ENCODE measurements at places on chromosomes 1 and 21. TPM values are rescaled to one million over a fixed set of nuclear protein-coding genes. Genes with fewer than 3 reads are reported as not detected.
A peak's percentile ranks its signal among the peaks of the same experiment; 100 is the strongest.

The GPR37L1 gene
- 0.34 TPM for total RNA-seq

The OR10Z1 gene
- not detected for total RNA-seq

The PARS2 gene
- total RNA-seq, result 4.8 TPM

The PAPPA2 gene
- total RNA-seq, result 2.0 TPM

The BATF3 gene
- 1.2 TPM for total RNA-seq

The LCE1A gene
- total RNA-seq, result not detected

The OR2T29 gene
- total RNA-seq, result not detected

The CR1L gene
- 0.22 TPM for total RNA-seq

The TEX38 gene
- total RNA-seq, result not detected

The ORC1 gene
- 1.1 TPM for total RNA-seq

The XCL2 gene
- total RNA-seq, result not detected

The AKIRIN1 gene
- 64.6 TPM for total RNA-seq

The PRAMEF27 gene
- not detected for total RNA-seq

The LCE3B gene
- not detected for total RNA-seq

DNA sequence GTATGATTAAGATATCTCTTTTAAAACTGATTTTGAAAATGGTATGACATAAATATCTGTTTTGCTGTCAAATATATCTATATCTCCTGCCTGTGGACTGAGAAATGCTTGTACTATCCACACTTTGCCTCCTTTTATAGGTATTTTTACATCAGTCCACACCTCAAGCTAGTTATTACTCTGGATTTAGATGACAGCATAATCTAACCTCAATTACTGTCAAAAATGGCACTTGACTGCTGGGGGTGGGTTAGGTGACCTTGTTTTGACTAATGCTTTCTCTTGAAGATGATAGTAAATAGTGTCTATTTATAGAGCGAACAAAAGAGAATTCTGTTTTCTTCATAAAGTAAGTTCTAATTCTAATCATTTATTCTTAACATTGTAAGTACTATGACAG is 9.1 kb downstream of the ADGRL2 start:
- DNase-seq, result no peak

- no peak for DNase-seq
Observed at GRCh38 chr1:63343922-63344321, 21.6 kb downstream of the FOXD3 start.

GRCh38 chr1:30201015-30201414 is 522.4 kb downstream of the MATN1 start:
- no peak for DNase-seq

DNA sequence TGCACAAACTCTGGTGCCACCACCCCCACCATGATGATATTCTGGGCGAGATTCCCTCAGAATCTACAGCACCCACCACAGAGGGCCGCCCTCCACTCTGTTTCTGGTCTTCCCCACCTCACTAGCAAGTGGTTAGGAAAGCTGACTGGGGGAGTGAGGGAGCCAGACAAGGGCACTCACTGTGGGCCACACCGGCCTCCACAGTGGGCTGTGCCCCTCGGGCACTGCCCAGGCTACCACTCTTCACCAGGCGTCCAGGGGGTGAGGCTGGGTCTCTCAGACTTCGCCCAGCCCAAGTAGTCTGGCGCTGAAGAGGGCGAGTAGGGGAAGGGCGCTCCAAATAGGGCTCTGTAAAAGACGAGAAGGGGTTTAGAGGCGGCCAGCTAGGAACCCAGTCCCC is 11.2 kb upstream of the GATAD2B start:
- no peak for DNase-seq

GRCh38 chr1:48048064-48048463 is 50.9 kb upstream of the TRABD2B start:
- no peak for DNase-seq

GRCh38 chr1:39662861-39663260 is 9.0 kb downstream of the NT5C1A start:
- DNase-seq, result no peak

DNA sequence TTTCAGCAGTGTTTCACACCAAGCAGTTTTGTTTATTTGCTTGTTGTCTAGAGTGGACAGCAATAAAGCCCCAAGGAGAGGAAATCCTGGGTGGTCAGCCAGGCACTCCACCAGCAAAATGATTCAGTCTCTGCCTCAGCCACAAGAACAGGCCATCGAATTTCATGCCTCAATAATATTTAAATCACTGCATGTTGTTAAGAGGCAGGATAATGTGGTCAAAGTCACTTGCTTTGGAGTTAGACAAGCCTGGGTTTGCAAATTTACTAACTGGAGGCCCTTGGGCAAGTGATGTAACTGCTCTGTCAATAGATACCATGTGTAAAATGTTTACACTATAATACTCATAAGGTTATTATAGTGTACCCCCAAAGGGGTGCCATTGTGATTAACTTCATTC is 349.6 kb downstream of the LMO4 start:
- DNase-seq, result no peak

GRCh38 chr1:86263101-86263500 is 106.5 kb upstream of the COL24A1 start:
- DNase-seq, result no peak

GRCh38 chr1:47975302-47975921 is 21.8 kb downstream of the TRABD2B start:
- no peak for DNase-seq

- no peak for DNase-seq
Observed at GRCh38 chr1:248840946-248841345, 2.9 kb downstream of the ZNF672 start.

GRCh38 chr1:156475568-156476500 is 24.7 kb downstream of the MEF2D start:
- DNase-seq, result no peak

GRCh38 chr1:1631782-1632420 is at the start of gene MMP23B:
TSS of gene MMP23B (plus strand) at chr1:1632173. CDS start at chr1:1632219, 46 bp downstream.
- DNase-seq, result no peak

GRCh38 chr1:54355931-54356679 is 50.1 kb downstream of the SSBP3 start:
- no peak for DNase-seq

GRCh38 chr1:208461680-208462079 is 217.5 kb upstream of the PLXNA2 start:
- DNase-seq, result no peak

DNA sequence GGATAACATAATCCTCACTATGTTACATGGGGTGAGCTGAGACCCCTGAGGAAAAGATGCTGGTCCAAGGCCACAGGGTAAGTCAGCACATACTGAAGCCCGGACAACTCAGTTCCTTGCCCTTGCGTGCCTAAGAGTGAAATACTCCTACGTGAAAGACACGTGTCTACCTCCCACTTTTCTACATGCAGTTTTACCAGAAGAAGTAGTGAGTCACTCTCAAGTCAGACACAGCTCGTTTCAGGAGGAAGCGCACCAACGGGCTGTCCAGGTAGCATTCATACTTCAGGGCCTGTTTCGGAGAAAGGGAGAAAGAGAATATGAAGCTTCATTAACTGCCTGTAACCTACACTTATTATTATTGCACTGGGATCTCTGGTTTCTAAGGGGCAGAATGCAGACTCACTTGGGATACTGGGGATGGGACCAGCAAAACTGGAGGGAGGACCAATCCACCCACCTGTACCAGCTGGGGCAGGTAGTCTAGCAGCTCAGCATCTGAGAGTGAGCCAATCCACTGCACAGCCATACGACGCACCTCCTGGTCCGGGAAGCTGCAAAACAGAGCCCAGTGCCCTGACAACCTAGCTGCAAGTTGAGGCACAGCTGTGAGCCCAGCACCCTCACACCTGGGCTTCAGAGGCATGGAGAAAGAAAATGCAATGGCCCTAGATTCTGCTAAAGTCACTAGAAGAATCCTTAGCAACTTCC is 32.4 kb upstream of the PPP1R15B start:
- DNase-seq, result no peak

DNA sequence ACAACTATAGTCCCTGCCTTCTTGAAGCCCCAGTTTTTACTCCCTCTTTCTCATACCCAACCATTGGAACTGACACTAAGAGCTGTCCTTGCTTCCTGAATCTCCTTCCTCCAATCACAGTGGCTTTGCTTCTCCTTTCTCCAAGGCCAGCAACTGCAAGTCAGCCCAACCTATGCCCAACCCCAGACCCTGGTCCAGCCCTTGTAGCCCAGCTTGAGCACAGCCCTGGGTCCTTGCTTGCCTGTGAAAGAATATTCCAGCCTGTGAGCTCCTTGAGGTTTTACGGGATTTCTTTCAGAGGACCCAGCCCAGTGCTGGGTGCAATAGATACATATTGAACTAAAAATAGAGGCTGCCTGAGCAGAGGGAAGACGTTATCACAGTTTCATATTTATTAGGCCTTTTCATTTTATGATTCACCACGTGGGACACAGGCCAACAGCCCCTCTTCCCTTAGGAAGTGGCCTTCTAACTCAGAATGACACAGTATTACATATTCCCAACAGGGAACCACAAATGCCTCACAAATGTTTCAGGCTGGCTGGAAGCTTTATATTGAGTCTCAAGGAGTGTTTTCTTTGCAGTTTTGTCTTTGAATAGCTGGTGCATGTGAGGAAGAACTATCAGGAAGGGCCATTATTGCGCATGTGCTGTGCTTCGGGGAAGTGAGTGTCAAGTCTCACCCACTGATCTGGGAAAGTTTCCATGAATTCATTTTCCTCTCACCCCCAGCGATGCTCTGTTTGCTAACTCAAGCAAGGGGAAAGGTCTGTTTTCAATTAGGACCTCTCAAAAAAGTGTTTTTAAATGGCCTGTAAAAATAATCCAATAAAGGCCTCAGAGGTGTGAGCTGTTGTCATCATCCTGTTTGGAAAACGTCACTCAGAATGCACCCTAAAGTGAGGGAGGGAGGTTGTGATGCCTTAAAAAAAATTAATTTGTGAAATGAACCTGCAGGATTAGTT is 92.3 kb upstream of the NFIA start:
- DNase-seq, result no peak

DNA sequence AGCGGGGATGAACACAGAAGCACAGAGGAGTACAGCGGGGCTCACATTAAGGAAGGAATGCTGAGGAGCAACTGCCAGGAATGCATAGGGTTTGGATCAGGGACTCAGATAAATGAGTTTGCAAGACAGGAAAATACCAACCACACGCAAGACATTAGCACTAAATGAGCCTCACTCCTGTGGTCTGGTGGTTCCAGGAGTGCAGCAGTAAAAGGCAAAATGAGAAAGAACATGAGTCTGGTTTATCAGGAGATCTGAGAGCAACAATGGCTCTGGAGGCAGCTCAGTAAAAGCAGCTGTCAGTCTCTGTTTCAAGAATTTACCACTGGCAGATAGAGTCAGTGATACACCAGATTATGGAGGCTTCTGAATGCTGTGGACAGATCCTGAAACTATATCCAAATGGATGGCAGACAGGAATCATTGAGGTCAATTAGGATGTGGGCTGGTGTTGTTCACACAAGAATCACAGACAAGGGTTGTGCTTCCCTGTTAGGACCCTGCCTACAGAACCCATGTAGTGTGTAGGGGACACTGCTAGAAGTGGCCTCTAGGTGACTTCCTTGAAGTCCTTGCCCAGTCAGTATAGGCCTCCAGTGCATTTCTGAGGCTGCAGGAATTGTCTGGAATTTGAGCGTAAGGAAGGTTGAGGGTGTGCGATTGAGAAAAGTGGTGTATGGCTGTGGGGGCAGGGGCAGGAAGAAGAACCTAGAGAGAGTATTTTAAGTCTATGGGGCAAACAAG is 50.3 kb downstream of the CASQ2 start:
- DNase-seq, result no peak

- no peak for DNase-seq
Observed at GRCh38 chr1:58082596-58082995, 463.9 kb downstream of the OMA1 start.

DNA sequence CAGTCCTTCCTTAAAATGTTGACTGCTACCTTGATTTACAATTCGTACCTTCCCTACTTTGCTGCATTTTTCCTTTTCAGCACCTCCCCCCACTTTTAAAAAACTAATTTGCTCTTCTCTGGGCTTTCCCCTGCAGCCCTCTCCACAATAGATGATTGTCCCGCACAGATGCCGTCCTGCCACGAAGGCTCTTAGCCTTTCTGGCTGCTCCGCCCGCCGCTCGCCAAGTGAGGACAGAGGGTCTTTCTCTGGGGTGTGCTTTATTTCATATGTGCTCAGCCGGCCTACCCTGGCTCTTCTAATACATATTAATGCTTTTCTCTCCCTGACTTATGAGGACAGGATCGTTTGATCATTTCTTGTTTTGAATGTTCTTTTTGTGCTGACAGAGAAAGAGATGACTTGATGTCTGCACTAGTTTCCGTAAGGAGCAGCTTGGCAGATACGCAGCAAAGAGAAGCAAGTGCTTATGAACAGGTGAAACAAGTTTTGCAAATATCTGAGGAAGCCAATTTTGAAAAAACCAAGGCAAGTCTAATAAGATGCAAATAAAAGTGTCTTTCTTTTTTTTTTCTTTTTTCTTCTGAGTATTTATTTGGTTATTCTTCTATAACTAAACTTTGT is 60.6 kb downstream of the SDCCAG8 start:
- DNase-seq, result peak; percentile 66

- DNase-seq, result no peak
Observed at GRCh38 chr1:39637361-39637760, 2.1 kb downstream of the HEYL start.

DNA sequence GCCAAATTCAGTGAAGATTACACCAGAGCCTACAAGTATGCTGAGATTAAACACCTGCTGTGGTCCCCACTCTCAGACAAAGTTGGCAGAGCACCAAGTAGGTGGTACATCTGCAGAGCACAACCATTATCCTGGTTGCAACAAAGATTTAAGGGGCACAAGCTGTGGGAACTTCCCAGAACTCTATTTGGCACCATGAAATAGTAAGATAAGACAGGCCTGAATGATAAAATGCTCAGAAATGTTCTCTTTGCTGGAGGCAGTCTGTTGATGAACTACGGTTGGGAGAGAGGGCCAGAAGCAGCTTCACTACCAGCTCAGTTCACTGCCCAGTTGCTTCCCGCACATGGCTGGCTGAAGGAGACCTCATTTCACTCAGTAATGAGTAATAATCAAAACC is 19.9 kb downstream of the RPL5 start:
- no peak for DNase-seq

DNA sequence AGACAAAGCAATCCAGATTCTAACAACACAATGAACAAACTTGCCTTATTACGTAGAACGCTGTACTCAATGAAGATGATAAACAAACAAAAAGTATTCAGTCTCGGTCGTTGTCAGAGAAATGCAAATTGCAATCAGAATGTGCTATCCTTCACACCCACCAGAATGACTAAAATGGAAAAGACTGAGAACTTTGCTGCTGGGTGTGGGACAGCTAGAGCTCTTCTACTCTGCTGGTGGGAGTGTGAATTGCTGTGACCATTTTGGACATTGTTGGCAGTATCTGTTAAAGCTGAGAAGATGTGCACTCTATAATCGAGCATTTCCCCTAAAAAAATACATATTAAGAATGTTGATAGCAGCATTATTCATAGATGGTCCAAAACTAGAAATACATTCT is 111.4 kb downstream of the PEX14 start:
- no peak for DNase-seq

Data from thyroid gland (tissue), 4 donors.